ENCODE measurements at places on chromosomes 3 and 15.
A peak's percentile ranks its signal among the peaks of the same experiment; 100 is the strongest.

DNA sequence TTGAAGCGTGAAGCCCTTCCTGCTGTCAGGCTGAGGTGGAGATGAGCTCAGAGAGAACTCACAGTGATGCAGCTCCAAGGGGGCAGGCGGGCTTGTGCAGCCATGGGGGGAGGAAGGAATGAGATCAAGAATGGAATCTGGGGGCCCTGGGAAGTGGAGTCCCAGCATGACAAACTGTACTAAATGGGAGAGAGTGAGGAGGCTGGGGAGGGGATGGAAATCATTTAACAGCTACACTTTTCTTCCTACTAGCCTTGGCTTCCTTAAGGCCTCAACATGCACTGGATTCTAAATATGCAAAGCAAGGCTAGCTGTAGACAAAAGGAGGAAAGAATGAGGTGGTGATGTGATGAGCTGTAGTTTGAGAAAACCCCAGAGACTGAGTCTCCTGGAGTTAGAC lies 133.9 kb downstream of the EEFSEC start:
- DNase-seq, result no peak

GRCh38 chr3:17473761-17474160 lies 268.7 kb downstream of the TBC1D5 start:
- no peak for DNase-seq

DNA sequence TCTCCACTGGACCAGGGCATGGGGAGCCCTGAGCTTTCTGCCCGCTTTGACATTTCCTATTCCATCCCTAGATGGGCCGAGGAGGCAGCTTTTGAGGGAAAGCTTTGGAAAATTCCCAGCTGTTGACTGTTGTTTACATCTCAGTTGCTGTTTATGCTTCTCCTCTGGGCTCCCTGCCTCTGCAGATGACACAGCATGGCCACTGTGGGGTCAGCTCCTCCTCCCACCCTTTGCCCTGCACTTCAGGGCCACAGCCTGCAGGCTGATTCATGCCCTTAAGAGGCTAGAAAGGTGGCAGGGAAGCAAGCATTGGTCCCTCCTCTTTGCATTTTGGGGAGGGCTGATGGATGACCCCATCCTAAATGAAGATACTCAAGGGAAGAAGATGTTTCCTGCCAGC lies 8.5 kb upstream of the CTXND1 start:
- DNase-seq, result no peak

DNA sequence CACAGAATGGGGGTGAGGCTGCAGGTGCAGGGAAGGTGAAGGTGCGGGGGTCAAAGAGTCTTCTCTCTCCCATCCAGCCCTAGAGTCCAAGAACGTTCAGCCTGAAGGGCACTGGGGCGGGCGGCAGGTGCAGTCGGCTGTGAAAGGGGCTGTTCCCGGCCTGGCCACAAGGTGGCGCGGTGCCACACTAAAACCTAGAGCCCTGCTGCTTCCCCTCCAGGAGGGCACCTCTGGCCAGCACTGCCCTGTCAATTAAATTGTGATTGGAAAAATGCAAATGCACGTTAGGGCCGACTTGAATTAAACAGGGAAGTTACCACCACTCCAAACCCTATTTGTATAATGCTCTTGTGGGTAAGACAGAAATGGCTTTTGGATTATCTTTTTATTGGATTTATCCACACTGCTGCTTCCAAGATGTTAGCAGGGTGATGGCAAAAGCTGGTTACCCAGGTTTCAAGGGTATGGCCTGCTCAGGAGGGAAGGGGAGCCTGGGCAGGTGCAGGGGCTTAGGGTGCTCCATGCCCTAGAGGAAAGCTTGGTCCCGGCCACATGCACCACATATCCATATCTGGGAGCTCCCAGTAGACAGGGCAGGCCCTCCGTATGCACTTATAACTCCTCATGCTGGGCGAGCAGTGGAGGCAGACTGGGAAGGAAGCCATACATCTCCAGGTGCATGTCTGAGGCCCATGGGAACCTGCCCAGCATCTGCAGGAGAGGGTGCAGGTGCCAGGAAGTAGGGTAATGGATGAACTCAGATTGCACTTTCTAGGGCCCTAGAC lies 119.8 kb downstream of the ADCY5 start:
- DNase-seq, result peak; percentile 58

GRCh38 chr15:48062148-48062872 lies 58.5 kb upstream of the SLC24A5 start:
- DNase-seq, result no peak

- no peak for DNase-seq
Measured at GRCh38 chr15:22961762-22962161, 18.4 kb downstream of the CYFIP1 start.

DNA sequence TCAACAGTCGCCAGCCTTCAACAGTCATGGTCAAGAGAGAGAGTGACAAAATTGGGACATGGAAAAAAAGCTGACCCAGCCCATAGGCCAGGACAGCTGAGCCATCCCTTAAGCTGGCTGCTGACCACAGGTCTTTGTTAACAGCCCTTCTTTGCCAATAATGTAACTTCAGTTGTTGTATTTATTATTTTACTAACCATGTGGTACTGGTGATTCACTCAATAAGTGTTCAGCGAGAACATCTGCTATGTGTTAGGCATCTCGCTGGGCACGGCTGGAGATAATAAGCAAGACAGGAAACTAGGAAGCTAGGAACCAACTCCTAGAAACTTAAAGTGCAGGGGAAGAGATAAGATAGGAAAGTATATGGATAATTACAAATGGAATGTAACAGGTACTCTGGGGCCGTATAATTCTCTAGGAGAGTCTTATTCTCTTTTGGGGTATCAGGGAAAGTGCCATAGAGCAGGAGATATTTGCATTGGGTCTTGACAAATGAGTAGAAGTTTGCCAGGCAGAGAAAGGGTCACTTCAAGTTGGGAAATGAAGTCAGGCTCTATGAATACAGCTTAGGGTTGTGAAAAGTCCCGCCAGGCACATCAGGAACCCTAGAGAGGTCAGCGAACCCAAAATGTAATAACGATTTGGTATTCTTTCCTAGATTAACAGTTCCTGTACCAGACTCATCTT lies 84.0 kb upstream of the TRA2B start:
- no peak for DNase-seq

- no peak for DNase-seq
Measured at GRCh38 chr3:56917361-56918110, 115.8 kb upstream of the ARHGEF3 start.

DNA sequence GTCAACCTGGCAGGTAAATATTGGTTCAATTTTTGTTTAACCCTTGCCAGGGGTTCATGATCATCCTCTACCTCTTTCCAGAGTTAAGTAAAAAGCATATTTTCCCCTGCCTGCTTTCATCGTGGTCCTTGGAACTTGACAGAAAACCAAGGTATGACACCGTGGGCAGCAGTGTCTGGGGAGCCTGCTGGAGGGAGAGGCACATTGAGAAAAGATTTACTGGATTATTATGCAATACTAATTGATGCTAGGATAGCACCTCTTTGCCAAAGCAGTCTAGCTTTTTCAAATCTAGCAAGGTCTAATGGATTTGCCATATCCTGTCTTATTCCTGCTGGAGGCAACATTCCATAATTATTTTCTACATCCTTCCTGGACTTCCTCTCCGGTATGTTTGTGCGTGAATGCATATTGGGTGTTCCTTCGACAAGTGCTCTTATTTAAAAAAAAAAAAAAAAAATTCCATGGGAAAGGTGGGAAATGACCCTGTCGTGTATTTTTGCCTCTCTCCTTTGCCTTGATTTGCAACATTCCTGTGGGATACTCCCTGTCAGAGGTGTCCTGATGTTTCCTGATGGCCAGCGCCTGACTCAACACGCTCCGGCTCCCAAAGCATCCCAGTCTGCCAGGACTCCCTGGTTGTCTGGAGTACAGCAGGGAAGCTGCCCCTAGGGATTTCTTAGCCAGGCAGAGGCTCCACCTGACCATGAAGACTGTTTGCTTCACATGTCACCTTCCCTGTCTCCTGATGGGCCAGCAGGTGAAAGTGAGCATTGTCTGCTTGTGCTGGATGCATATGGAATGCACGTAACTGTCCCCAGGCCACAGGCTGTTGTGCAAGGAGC lies 6.3 kb downstream of the BHLHE40 start:
- no peak for DNase-seq

- no peak for DNase-seq
Measured at GRCh38 chr15:42940527-42940926, 19.9 kb upstream of the TTBK2 start.

DNA sequence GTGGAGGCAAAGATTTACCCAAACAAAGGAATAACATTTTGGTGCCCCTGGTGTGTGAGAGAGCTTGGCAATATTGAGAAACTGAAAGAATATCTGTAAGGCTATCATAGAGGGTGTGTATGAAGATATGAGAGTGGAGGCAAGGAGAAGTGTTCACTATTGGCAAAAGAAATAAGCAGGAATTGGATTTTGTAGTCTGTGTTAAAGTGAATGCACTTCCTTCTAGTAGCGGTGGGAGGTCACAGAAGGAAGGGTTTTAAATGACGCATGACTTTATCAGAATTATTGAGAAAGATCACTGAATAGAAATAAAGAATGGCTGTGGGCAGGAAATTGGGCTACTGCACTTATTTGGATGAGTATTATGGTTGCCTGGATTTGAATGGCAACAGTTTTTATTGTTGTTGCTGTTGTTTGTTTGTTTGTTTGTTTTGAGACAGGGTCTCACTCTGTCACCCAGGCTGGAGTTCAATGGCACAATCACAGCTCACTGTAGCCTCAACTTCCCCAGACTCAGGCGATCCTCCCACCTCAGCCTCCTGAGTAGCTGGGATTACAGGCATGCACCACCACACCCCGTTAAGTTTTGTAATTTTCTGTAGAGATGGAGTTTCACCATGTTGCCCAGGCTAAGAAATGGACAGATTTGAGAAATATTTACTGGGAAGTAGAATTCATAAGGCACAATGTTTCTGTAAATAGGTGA lies 16.3 kb downstream of the MME start:
- DNase-seq, result no peak

DNA sequence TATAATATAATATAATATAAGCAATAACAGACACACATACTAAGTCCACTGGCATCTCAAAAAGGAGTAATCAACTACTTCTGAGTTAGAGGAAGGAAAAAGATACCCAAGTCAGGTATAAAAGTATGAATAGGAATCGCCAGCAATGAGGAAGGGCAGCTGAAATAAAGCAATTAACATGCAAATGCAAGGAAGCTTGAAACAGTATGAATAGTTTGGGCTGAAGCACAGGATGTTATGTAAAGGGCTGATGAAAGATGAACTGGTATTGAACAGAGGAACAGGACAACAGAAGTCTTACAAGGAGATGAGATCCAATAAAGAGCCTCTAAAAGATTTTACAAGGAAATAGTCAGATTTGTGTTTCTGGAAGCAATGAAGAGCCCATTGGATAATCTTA lies 7.1 kb downstream of the COPS2 start:
- no peak for DNase-seq

DNA sequence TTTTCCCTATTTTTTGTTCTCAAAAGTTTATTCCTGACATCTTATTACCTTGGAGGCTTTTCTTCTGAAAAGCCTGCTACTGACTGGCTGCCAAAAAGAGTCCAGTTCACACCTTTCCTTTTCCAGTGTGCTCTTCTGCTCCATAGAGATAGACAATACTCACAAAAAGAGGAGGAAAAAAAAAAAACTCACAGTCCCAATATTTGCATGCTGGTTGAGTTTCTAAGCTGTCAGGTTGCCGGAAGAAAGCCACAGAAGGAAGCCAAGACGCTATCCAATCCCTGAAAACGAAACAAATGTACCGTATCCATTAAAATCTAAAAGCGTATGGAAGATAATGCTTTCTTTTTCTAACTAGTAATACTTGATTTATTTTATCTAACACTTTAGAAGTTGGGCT lies 299.5 kb downstream of the CADM2 start:
- DNase-seq, result no peak

DNA sequence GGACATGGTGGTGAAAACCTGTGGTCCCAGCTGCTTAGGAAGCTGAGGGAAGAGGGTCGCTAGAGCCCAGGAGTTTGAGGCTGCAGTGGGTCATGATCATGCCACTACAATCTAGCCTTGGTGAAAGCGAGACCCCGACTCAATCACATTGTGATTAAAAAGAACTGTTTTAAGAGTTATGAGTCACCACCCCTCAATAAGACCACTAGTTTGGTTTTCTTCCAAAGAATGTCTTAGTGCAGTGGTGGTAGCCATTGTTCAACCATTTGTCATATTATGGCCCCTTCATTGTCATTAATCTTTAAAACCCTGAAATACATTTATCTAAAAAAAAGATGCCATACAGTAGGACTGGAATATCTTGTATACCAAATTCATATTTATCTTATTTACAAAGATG lies 48.8 kb downstream of the BLM start:
- no peak for DNase-seq

GRCh38 chr3:171329746-171330145 lies 130.5 kb downstream of the TNIK start:
- no peak for DNase-seq

DNA sequence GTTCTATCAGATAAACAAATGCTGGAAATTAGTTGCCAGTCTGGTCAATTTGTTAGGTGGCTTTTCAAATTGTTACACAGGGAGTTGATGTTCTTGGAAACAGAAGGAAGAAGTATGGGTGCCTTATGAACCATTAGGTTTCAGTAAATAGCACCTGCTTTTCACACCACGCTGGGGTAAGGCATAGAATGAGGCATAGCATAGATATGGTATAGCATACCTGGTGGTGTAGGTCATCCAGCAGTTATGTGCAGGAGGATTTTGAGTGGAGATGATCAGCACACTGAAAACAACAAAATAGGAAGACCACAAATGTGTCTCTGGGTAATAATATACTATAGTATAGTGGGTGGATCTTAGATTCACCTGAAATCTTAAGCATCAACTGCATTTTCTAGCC lies 121.4 kb downstream of the GMPS start:
- DNase-seq, result no peak

DNA sequence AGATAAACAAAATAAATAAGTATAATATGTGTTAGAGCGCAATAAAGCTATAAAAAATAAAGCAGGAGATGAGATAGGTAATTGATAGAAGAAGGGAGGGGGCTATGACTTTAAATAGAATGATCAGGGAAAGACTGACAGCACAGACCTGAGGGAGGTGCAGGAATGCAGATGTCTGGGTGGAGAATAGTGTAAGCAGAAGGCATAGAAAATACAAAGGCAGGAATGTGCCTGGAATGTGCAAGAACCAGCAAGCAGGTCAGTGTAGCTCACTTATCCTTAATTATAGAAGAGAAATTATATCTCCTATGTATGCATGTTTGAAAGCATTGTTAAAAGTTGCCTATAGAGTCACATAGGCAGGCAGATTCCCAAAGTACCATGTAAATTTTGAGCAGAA lies 239.4 kb upstream of the SOX14 start:
- no peak for DNase-seq

GRCh38 chr3:195767792-195768191 lies 43.9 kb downstream of the MUC4 start:
- no peak for DNase-seq

DNA sequence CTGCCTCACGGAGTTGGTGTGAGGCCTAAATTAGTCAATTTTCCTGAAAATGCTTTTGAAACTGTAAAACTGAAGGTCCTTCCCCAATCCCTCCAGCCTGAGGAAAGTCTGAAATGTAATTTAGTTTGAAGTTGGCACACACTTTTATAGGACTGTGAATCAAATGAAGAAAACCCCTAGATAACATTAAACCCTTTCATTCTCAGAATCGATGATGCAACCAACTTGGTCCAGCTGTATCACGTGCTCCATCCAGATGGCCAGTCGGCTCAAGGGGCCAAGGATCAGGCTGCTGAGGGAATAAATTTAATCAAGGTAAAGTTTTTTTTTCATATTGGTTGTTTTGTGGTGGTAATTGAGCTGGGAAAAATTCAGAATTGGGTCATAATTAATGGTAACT lies 11.7 kb downstream of the MRPS22 start:
- DNase-seq, result no peak

GRCh38 chr15:92901072-92901761 lies 1.1 kb downstream of the CHD2 start:
- DNase-seq, result no peak
